ENCODE measurements at places on chromosomes 2 and 18.

GRCh38 chr18:78742218-78742745 lies 237.3 kb upstream of the SALL3 start:
- DNase-seq = no peak

- DNase-seq = no peak
Observed at GRCh38 chr2:42895791-42896135, 103.4 kb upstream of the HAAO start.

DNA sequence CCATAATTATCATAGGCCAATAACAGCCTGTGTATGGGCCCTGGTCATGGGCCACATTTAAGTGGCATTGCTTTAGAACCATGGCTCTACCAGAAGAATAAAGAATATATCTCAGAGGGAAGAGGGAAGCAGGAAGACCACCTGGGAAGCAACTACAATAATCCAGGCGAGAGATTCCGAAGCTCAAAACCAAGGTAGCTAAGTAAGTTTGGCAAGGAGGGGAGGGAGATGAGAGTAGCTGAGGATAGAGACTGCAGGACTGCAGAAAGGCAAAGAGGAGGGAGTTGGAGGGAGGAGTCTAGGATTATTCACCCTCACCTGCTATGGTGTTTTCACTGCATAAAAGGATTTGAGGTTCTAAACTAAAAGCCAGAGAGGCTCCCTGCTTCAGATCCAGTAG lies 293.5 kb downstream of the SETBP1 start:
- no peak for DNase-seq

DNA sequence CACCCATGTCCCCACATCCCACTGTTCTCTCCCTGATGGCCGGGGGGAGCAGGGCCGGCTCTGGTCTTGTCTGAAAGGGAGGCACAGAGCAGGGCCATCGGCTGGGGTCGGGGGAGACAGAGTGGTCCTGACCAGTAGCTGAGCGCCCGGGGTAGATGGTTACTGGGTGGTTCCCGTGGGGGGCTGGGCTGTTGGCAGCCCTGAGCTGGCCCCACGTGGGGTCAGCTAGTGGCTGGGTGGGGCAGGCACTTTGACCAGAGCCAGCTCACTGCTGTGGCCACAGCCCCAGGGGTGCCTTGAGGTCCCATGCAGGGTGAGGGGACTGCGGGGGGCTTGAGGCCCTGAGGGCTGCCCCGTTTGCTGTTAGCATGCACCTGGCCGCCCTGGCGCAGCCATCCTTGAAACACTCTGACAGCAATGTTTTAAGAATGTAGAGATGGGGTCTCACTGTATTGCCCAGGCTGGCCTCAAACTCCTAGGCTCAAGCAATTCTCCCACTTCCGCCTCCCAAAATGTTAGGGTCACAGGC lies 12.3 kb upstream of the NEU4 start:
- DNase-seq = no peak

DNA sequence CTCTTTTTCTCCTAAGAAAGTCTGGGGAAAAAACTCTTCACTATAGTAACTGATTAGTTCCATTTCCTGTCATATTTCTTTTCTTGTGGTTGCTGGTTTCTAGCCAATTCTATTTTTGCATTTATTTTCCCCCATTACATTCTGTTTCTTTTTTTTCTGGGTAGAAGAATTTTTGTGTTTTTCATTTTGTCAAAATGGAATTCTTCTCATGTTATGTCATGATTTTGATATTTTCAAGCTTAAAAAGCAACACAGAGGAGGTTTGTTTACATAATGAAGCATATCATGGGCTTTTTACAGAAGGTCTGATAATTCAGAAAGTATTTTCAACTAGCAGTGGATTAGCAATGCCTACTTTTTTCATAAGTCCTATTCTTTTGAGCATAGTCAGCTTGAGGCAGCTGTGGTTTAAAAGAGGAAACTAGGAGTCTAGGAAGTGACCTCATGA lies 102.0 kb downstream of the MAP2 start:
- DNase-seq = peak; percentile 76

DNA sequence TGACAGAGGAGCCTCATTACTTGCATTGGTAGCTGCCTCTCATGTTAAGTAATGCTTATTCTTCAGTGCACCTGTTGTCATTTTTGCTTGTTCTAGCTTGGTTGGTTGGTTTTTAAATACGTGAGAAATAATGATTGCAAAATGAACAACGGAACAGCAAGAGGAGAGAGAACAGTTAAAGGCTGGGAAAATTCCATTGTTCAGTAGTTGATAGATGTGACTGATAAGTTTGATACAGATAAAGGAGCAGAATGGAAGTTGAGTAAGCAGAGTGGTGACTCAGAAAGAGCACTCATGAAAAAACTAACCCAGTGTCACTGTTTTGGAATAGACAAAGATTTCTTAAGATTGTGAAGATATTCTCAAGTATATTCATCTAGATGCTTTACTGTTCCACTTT lies 50.5 kb downstream of the MTA3 start:
- DNase-seq = peak; percentile 63

Measured in HT1080 (cell line).